Upper lobe of left lung (tissue), 6 donors: ENCODE measurements at places on chromosomes 16 and 17.

- no peak for DNase-seq
These were observed 14.7 kb downstream of the AIPL1 start for GRCh38 chr17:6420173-6420641.

GRCh38 chr16:49484936-49485335 is 111.3 kb downstream of the C16orf78 start:
- DNase-seq, result peak; percentile 8

GRCh38 chr16:70258946-70259345 is 7.2 kb upstream of the EXOSC6 start:
- no peak for DNase-seq

DNA sequence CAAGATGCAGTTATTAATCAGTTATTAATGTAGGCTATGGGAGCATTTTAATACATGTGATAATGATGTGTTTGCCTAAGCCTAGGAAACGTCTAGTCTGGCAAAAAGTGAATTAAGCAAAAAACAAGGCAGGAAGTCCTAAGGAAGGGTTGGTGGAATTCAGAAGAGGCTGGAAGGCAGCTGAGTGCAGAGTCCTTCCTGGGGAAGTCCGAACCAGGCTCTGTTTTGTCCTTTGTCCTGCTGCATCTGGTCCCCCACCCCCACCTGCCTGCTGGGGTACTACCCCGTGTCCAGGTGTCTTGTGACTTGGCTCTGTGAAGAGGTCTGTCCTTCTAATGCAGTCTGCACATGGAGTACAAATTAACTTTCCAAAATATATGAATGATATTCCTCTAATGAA is 1.5 kb upstream of the MYH10 start:
- DNase-seq, result no peak

DNA sequence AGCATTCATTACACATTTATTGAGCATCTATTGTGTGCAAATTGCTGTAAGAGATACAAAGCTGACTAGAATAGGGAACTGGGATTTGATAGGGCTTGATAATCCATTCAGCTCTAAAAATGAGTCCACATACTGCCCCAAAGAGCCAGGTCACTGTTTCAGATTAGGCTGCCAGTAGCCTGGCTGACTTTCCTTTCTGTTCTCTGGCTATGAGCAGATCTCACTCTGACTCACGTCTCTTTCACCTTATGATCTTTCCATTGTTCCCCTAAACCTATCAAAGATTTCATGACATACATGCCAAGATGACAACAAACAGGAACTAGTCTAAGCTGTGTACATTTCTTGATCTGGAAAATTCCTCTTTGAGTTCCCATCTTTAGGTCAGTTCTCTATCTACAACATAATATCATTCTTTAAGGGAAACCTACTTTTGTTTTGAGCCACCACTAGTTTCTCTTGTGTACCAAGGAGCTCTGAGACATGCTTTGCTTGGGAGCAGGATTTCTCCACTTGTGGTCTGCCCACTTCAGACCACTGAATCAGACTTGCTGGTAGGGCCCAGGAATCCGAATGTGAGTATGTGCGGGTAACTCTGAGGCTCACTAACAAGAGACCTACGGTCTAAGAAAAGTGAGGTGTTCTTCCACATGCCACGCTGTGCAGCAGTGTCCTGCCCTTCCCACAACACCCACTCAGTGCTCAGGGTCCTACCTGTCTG is 40.9 kb upstream of the ICAM2 start:
- peak; percentile 6 for DNase-seq

GRCh38 chr17:39325528-39326240 is 75.7 kb downstream of the FBXL20 start:
- no peak for DNase-seq

DNA sequence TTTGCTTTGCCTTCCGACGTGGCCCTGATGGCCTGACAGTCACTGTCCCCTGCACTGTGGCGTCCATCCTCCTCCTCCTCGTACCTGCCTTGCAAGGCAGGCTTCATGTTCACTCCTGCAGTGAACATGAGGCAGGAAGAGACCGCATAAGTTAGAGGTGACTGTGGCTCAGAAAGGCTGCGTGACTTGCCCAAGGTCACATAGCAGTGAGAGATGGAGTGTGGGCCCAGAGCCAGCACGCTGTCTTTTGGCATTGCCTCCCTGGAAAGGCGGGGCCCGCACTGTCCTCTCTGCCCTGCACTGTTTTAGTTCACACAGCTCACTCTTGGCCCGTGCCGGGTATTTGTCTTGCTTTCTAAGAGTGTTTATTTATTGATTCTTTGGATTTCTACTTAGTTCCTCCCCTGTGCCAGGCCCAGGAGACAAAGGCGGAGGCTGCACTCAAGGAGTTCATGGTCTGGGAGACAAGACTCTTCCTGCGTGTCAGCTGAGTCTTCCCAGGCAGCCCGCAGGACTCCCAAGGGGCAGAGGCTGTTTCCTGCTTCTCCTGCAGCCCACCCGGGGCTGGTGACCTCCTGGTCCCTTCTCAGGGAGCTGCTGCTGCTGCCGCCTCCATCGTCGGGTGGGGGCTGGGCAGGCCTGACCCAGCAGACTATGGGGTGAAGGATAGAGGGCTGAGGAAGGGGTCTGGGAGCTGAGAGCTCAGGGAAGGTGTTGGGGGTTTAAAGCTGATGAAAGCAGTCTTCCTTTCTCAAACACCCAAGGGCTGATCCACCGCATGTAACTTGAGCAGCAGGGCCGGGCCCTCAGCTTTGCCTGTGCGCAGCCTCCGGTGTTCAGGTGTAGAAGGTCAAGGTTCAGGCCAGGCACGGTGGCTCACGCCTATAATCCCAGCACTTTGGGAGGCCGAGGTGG is 12.7 kb downstream of the CYGB start:
- DNase-seq, result peak; percentile 54

GRCh38 chr17:73800893-73801292 is 156.6 kb upstream of the SDK2 start:
- DNase-seq, result no peak

- peak; percentile 50 for DNase-seq
These were observed 56.4 kb downstream of the SLC6A2 start for GRCh38 chr16:55711959-55712876.
